ENCODE measurements at places on chromosomes 13 and 19.

- DNase-seq: no peak
Observed at GRCh38 chr13:19645000-19645399, 11.5 kb downstream of the MPHOSPH8 start.

GRCh38 chr19:9070066-9070465, 16.8 kb upstream of the OR1M1 start:
- no peak for DNase-seq

- peak; percentile 69 for DNase-seq
Observed at GRCh38 chr13:30103161-30103840, 204.1 kb downstream of the KATNAL1 start.

DNA sequence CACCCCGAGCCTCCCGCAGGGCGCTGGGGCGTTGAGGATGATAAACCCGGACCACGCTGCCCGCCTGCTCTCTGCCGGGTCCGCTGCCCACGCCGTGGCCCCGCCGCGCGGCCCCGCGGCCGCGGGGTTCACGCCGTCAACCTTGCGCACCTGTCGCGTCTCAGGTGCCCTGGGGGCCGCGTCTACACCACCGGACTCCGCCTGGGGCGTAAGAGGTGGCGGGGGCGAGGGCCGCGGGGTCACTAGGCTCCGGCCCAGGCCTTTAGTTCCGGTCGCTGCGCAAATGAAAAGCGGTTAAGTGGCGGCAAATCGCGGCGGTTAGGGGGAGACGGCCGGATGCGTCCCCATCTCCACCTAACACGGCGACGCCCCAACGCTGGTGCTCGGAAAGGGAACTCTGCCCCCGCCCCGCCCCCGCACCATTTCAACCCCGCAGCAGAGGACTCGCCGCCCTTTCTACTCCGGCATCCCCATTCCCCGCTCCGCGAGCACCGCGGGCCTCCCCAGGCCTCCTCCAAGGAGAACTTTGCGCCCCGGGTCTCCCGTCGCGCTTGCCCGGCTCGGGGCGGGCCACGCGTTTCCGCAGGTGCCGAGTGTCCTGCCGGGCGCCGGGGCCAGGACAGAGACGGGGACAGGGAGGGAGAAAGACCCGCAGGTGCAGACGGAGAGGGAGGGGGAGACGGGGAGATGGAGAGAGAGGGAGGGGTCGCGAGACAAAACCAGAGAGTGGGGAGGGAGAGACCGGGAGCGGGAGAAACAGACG, 4.3 kb downstream of the ONECUT3 start:
- DNase-seq: no peak

DNA sequence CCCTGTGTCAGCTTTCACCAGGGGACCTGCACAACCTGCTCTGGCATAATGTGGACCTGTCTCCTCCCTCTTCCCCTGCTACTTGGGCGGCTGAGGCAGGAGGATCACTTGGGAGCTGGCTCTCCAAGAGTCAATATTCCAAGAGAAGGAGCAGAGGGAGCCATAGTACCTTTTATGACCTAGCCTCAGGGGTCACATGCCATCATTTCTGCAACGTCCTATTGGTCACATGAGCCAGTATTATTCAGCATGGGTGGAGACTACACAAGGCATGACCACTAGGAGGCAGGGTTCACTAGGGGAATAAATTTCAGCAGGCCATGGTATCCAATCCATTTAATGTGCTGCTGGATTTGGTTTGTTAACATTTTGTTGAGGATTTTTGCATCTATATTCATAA, 12.0 kb upstream of the SHFL start:
- DNase-seq: peak; percentile 15

Measured in adipocyte (in vitro differentiated cells).